ENCODE measurements at places on chromosomes 5 and 9.

- DNase-seq: no peak
Observed at GRCh38 chr9:136738960-136739359, 3.8 kb downstream of the LCN10 start.

GRCh38 chr5:132506094-132506692 lies 15.6 kb upstream of the IRF1 start:
- DNase-seq: no peak

GRCh38 chr9:37327553-37327952 lies 94.9 kb upstream of the GRHPR start:
- no peak for DNase-seq

DNA sequence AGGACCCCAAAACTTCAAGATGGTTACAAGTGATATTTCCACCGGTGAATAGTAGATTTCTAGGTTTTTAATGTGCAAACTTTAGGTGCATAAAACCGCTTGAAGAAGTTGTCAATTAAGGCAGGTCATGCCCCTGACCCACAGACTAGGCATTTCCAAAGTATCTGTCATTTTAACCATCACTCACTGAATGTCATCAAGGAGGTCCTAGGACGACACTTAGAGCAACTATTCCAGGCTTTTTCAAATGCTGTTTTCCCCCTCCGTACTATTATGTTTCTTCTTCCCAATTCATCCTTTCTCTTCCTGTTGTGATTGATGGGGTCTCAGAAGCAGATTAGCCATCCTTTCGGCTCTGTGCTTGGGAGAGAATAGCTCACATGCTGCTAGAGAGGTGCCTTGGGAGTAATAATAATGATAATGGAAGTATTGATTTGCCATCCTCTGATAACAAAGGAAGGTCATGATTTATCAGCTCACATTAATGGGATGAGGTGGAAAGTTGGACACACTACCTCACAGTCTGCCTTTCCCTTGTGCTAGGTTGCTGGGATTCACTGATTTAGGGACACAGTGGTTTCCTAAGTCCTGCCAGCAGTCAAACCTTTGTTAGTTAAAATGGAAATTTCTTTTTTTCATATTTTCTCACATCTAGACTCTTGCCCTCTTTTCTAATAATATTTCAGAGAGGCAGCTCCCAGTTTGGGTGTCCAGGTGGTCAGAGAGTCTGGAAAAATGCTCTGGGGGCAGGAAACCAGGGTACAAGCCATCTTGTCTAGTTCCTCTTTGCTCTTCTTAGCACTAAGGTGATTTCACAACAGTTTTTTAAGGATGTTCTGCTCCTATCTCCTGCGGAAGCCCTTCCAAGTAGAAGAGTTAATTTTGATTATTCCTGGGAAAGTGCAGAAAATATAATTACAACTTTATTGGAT lies 67.0 kb downstream of the PTTG1 start:
- no peak for DNase-seq

- DNase-seq: no peak
Observed at GRCh38 chr5:8831251-8831650, 714.6 kb downstream of the SEMA5A start.

DNA sequence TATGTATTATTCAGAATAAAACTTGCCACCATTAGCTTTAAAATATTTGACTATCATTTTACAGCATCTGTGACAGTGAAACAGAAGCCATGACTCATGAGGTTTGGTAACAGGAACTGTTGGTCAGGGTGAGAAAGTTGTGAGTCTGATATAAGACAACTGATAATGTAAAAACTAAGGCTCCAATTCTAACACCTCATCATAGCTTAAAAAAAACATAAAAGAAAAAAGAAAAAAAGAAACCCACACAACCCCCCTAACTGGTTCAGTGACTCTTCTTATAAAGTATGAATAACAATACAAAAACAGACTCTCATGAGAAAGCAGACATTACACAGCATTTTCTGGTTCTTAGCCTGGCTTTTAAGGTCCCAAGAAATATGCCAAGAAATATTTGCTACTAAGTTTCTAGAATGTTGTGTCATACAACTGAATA lies 85.8 kb downstream of the MRPS27 start:
- no peak for DNase-seq

DNA sequence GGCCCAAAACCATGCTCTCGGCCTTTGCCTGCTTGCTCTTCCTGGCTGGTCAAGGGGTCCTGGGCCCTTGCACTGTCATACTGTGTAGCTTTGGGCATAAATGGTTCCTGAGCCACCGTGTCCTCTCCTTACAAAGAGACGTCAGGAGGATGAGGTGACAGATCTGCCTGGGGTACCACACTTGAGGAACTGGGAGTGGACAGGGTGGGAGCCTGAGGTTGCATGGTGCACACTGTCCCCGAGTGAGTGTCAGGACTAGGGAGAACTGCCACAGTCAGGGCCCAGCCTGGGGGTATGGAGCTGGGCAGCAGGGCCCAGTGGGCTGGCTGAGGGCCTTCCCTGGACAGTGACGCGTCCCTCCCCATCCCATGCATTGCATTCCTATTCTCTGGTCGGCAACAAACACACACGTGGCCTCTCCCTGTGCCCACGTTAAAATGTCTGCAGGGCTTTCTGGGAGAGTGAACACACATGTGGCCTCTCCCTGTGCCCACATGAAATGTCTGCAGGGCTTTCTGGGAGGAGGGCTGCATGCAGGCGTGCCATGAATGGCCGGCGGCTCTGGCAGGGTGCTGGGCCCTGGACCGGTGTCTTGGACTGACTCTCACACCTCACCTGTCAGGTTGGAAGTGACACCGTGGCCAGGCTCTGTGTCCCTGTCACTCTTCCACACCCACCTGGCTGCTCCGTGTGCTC lies 122.1 kb upstream of the COL5A1 start:
- no peak for DNase-seq

DNA sequence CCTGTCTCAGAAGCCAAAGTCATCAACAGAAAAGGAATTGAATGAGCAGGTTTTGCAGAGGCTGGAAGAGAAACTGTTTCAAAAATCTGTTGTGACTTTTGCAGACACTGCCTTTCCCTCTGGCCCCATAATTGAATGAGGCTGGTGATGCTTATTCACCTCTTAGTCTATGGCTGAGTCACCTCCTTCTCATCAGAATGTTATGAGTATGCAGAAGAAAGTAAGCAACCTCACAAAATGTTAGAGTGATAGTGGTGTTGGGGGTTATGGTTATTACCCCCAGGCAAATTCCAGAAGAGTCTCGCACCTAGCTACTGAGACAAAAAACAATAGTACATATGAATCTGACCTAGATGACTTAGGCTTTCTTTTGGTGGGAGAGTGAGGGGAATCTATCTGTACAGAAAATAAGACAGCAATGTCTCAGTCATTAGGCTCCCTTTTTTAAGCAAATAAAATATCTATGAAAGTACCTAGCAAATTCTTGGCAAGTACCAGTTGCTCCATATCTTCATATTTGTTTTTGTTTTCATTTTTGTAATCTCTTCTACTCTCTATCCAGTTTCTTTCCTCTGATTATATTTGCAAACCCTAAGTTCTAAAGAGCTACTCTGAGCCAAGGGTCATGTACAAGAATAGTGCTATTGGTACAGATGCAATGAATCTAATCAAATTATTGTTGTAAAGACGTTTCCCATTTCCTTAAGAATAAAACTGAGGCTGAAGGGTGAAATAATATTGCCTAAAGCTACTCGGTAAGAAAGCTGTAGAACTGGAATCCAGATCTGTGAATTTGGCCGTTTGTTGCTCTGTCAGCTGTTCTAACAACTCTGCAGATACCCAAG lies 498.1 kb upstream of the TNC start:
- no peak for DNase-seq

- DNase-seq: no peak
Observed at GRCh38 chr9:26413611-26414010, 479.0 kb downstream of the CAAP1 start.

GRCh38 chr9:5440426-5440825 lies 2.7 kb upstream of the PLGRKT start:
- DNase-seq: no peak

DNA sequence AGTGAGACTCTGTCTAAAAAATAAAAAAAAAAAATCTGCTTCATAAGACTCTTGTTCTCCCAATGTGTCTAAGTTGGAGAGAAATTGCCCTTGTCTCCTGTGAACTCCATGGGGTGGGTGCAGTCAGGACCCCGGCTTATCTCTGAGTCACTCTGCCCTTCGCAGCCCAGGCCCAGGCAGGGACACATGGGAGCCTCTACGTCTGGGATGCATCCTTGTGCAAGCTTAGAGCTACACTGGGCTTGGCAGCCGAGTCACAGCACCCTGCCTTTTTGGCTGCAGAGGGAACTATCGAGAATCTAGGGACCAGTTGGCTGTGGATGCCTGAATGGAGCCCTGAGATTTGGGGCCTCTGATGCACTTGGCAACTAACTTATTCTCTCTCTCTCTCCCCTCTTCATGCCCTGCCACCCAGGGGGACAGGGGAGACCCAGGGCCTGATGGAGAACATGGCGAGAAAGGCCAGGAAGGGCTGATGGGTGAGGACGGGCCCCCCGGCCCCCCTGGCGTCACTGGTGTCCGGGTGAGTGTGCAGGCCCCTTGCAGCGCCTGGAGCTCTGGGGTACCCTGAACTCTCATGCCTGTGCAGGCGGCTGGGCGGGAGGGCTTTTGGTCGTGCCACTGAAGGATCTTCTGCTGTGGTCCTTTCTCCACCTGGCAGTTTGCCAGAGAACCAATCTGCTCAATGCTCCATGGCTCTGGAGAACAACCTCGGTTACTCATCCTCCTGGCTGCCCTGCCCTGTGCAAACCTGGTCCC lies 47.5 kb upstream of the ORM1 start:
- DNase-seq: no peak

GRCh38 chr9:3502560-3503398 lies 23.0 kb downstream of the RFX3 start:
- no peak for DNase-seq

GRCh38 chr9:23644326-23644725 lies 181.7 kb downstream of the ELAVL2 start:
- no peak for DNase-seq

DNA sequence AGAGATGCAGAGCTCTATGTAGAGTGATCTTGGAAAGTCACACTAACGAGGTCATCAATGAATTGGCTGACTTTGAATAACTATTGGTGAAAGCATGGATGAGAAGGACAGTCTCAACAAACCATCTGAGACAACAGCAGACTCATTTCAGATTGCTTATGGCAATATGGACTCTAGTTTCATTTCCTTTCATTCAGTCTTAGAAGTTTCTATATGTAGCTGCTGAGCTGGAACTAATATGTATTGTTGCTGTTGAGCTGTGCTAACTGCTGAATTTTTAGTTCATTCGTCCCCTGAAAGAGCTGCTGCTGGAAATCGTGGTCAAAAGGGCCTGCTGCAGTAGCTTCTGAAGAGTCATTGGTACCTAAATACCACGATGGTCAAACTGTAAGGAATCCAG lies 31.3 kb downstream of the TNFSF15 start:
- no peak for DNase-seq

- DNase-seq: no peak
Observed at GRCh38 chr5:151041577-151042268, 21.3 kb downstream of the GPX3 start.

DNA sequence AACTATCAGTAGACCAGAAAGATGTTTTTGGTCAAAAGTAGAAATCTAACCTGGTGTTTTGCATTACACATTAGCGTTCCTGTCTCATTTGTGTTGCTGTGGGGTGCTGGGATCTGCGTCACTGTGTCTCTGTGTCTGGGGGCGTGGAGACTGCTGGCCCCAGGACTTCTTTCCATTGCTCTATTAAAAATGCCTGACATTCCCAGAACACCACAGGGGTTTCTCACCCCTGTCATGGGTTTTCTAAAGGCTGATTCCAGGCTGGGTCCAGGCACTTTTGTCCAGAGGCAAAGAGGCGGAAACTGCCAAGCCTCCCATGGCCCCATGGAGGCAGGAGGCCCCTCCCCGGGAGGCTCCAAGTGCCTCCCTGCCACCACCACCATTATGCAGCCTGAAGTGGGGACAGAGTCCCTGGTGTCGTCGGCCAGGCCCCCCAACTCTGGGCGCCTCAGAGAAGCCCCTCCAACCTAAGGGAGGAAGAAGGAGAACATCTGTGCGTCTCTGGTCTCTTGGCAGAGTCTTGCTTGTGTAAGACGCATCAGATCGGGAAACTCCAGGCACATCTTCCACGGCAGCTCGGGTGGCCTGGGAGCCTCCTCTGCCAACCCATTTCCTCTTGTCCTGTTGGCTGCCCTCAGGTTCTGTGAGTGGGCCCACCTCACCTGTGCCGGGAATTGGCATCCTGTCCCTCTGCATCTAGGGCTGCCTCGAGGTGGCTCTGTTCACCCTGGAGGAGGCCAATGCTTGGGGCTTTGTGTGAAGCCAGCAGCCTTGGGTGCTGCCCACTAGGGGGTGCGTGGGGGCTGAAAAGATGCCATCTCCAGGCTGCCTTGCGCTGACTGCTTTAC lies 13.8 kb upstream of the PLEKHG4B start:
- DNase-seq: no peak

GRCh38 chr5:95669985-95670384 lies 12.8 kb downstream of the SPATA9 start:
- DNase-seq: no peak

GRCh38 chr5:172565455-172565854 lies 75.6 kb upstream of the NEURL1B start:
- DNase-seq: no peak

DNA sequence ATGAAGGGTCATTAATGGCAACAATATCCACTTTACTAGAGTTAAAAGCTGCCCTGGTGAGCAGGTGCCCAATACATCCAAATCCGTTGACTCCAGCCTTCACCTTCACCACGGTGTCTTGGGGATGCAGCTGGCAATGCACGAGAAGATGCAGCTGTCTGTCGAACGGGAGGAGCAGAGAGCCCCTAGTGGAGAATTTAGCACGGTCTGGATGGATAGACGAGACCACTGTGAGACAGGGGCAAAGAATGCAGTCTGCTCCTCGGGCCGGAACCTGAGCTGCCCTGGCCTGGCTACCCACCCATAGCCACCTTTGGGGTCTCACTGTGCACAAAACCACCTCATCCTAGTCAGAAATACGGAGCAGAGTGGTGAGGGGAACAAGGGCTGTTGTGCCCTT lies 35.1 kb downstream of the ADRA1B start:
- DNase-seq: no peak

DNA sequence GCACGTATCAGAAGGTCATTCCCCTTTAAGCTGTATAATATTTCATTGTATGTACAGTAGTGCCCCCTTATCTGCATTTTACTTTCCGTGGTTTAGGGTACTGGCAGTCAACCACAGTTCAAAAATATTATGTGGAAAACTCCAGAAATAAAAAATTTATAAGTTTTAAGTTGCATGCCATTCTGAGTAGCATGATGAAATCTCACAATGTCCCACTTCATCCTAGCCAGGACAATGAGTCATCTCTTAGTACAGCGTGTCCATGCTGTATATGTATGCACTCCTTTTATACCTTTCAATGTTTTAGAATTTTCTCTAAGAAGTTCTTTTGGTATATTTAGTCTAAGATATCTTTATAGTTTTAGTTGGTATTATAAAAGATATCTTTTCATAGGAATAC lies 115.0 kb upstream of the HAND1 start:
- DNase-seq: no peak

- DNase-seq: no peak
Observed at GRCh38 chr9:133739408-133740280, 1.5 kb upstream of the SARDH start.

- no peak for DNase-seq
Observed at GRCh38 chr9:133132174-133132573, 11.1 kb upstream of the RALGDS start.
